NT2/D1 (cell line): ENCODE measurements at places on chromosomes 7 and 10.
A peak's percentile ranks its signal among the peaks of the same experiment; 100 is the strongest.

GRCh38 chr10:108783897-108784296 is 1139.4 kb downstream of the XPNPEP1 start:
- DNase-seq: peak; percentile 67

- DNase-seq: no peak
These were observed 46.4 kb downstream of the FAM107B start for GRCh38 chr10:14728346-14728745.

DNA sequence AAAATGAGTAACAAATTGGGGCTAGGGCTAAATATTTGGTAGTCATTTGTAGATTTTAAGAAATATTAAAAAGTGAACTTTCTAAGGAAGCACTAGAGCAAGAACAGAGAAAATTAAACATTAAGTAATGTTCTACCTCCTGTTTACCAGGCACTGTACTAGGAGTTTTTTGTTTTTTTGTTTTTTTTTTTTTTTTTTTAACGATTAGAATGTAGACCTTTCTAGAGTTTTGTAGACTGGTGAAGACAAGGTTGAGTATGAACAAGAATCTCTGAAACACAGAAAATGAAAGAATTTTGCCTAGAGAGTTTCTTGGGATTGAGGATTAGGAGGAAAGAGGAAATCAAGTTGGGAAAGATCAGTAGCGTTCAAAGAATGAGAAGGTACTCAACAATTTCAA is 73.6 kb downstream of the SLC37A3 start:
- no peak for DNase-seq

DNA sequence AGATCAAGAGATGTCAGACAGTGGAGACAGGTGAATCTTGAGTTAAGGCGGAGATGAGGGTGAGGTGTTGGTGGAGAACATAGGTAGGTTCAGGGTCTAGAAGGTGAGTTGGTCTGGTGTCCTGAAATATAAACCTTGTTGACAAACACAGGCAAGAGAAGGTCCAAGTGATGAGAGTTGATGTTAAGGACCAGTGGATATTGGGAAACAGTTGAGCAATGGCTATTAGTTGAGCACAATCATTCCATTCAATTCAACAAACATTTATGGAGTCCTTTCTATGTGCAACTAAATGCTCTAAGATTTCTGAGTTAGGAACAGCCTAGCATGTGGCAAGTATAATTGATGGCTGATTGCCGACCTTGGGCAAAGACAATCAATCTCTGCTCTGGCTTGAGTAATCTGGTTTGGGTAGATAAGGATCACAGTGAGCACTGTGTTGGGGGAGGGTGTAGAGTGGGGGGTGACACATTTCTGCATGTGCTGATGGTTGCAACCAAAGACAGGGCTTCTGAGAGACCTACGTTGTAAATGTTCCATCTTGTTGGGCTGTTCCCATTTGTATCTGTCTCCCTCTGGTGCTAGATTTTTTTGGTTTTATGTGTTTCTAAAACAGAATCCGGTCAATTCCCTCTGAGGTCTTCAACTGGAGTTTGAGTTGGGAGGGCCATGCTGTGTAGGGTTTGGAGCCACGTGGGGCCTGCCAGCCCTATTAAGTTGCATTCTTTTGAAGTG is 201.1 kb downstream of the BAMBI start:
- DNase-seq: no peak

- DNase-seq: no peak
These were observed 78.1 kb downstream of the CALN1 start for GRCh38 chr7:72334066-72334465.

DNA sequence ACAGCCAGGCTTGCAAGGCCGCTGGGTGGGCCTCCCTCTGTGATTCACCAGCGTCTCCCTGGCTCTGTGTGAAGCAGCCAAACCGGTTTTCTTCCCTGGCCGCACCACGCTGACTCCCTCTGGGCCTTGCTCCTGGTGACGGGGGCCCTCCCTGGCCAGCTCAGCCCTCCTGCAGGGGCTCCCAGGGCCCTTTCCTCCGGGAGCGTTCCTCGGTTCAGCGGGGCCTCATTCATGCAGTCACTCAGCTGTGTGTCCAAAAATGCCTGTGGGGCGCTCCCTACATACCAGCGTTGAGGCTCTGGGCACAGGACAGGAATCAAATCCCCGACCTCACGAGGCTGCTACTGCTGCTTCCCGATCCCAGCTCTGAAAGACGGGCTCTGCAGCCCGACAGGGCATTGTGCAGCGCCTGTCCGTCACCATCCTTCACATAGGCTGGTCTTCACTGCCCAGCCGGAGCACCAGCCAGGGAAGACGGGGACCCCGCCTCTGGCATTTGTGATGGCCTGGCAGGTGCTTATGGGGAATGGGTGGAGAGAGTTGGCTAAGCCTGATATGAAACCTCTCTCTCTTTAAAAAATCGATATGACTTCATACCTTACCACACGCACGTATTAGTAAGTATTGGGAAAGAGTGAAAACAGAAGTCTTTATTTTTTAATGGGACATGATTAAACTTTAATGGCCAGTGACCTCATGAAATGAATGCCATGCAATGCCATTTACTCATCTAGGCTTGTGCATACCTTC is 110.0 kb upstream of the SHH start:
- no peak for DNase-seq

DNA sequence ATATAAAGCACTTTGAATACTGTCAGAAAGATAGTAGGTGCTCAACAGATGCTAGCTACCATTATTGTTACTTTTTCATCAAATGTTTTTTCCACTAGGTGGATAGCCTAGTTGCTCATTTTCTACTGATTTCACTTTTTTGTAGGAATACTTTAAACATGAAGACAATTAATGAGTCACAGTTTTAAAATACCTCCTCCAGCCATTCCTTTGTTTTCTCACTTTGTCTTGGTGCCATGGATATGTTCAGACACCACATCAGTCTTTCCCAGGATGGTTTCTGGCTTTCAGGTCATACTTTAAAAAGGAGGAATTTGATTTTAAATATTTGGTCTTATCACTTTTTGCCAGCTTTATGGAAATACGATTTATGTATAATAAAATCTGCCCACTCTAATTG is 147.1 kb upstream of the MGMT start:
- DNase-seq: no peak

- no peak for DNase-seq
These were observed 28.6 kb downstream of the AP3M1 start for GRCh38 chr10:74122060-74122459.

DNA sequence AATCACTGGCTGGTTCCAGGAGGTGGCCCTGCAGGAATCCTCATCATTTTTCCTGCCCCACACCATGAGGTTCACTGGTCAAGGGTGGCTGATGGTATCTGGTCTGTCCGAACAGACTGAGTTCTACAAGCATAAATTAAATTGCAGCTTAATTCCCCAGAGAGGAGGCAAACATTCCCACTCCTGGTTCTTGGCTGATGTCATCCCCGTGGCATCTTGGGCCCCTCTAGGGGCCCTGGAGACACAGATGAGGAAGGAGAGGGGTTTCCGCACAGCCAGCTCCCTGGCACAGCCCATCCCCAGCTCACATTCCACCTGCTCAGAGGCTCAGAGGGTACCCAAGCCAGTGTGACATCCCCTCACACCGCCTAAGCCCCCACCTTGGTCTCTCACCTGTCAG is 5.3 kb upstream of the KLRG2 start:
- no peak for DNase-seq
